ENCODE measurements at places on chromosomes 3 and 15.
A peak's percentile ranks its signal among the peaks of the same experiment; 100 is the strongest.

DNA sequence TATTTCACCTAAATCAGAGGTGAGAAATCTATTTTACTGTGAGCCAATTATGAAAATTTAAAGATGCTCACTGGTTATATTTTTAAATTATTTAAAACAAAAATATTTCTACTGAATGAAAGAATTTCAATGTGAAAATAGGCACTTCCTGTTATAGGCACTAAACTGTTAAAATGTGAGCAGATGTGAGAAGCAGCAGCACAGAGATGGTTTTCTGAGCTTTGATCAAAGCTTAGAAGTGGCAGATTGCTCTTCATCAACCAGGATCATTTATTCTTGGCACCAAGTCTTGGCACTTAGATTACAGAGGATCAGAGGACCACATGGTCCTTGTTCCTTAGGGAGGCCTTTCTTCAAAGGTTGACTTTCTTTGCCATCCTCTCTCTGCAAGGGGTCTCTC is 18.0 kb upstream of the TSC22D2 start:
- DNase-seq, result no peak

DNA sequence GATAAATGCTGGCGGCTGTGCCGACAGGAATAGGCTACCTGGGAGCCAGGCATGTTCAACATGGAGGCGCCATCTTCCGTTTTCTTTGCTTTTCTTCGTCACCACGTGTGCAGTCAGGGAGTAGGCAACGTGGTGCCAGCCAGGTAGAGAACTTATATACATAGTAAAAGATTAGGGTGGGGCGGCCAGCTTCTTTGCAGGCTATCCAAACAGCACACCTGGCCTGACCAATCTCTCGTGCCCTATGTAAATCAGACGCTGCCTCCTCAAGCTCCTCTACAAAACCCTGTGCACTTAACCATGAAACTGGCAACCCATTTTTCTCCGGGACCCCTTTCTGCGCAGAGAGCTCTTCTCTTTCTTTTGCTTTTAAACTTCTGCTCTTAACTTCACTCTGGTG is 28.6 kb upstream of the OR5K4 start:
- no peak for DNase-seq

GRCh38 chr3:185585518-185585858 is 607 bp upstream of the SENP2 start:
- no peak for DNase-seq

DNA sequence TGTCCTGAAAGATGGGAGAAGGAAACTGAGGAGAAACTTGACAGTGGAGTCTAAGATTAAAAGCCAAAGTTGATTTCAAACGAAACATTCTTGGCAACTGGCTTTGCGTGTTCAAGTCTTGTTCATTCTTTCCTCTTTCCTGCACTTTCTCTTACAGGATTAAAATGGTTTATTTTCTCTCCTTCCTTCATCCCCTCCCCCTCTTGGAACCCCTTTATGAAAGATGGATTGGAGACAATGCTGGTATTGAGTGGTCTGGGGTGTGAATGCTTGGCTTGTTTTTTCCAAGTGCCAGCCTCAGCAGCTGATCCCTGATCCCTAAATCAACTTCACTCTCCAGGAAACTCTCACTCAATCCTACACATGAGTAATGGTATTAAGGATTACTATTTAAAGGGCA is 703 bp upstream of the LSAMP start:
- DNase-seq, result no peak

DNA sequence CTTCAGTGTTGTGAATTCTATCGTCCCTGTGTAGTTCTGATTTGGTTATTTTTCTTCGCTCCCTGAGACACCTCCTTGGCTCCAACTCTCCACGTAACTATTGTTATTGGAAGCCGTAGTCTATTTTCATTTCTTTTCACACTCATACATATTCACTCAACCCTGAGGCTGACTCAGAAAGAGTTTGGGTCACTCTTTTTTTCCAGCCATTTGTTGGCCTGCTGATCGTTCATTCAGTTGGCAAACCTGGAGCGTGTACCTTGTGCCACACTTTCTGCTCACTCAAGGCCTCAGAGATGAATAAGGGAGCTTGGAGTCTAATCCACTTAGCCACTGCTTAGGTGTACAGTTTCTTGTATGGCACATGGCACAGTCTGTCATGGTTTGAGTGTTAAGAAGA is 22.4 kb downstream of the GYG1 start:
- no peak for DNase-seq

DNA sequence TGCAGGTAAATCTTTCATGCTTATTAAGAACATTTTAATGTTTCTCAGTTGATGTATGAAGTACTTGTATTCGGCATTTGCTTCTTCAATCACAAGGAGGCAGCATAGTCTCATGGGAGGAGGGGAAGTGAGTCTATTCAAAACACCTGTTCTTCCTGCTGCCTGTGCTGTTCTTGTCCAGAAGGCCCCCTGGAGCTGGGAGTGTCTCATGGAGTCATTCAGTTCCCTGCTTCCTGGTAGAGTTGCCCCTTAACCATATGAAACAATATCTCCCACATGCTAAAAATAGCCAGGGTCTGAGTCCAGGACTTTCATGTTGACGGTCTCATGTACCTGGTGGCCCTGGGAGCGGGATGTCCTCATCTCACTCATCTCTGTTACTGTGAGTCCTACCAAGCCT is 15.5 kb upstream of the PPP1R2 start:
- peak; percentile 33 for DNase-seq

GRCh38 chr15:62066663-62067447 is at the start of gene C2CD4A:
Gene C2CD4A (plus strand): TSS chr15:62066977. CDS start chr15:62067614, 637 bp downstream.
- peak; percentile 22 for DNase-seq

DNA sequence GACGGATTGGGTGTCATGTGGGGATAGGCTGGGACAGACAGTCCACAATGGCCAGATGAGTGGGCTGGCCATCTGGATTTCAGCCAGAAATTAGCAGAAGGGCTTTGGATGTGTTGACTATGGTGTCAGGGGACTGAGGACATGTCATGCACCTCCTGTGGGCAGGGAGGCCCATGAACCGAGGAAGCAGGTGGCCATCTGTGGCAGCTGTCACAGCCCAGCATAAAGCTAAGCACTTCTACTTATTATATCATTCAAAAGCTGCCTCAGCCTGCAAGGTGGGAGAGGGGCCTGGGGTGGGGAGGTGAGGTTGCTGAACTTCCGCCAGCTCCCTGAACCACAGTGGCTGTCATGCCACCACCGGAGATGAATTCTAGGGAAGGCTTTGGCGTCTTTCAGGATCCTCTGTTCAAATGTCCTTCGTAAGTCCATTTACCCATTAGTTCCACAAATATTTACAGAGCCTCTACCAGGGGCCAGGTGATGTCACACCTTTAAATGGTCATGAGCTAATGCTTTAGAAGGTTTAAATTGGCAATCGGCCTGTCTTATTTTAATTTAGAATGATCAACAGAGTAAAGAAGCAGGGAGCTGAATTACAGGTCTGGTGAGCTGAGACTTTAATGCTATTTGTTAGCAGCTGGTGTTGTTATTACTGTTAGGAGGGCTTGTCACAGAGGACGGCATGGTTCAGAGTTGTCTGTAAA is 23.6 kb upstream of the CAV3 start:
- DNase-seq, result no peak

GRCh38 chr3:72629191-72629631 is 219.0 kb downstream of the SHQ1 start:
- DNase-seq, result no peak

GRCh38 chr3:39103324-39103693 is 4.1 kb downstream of the GORASP1 start:
- no peak for DNase-seq

GRCh38 chr3:39809995-39810595 is 686 bp downstream of the MYRIP start:
- no peak for DNase-seq

- peak; percentile 59 for DNase-seq
Measured at GRCh38 chr15:79007066-79007465, 62.2 kb upstream of the CTSH start.

- no peak for DNase-seq
Measured at GRCh38 chr3:54056521-54056920, 65.8 kb upstream of the CACNA2D3 start.

- peak; percentile 3 for DNase-seq
Measured at GRCh38 chr3:124372775-124373174, 357.5 kb upstream of the UMPS start.

DNA sequence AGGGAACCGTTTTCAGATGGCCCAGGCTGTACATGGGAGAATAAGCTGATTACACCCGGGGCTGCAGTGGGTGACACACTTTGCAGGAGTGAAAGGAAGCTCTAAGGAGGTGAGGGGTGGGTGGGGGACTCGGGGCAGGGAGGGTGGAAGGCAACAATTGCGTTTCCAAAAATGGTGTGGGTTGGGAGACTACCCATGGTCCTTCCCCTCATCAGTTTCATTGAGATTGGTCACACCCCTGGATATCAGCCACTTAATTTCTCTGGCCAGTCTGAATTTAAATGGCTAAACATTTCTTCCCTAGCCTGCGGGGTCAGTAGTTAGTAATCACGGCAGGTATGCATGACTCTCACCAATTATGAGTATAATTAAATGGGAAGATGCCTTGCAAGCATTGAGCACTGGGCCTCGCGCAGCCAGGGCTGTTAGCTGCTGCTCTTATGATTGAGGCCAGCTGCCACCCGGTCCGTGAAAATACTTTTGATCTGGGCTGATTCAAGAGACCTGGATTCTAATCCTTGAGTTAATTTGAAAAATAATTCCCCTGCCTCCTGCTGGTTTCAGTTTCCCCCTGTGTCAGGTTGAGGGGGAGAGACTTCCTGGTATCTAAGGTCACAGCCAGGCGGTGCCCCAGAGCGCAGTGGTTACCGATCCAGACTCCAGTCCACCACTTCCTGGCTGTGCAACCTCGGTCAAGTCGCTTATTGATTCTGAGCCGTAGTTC is 23.3 kb downstream of the SLC6A6 start:
- no peak for DNase-seq

- no peak for DNase-seq
Measured at GRCh38 chr3:37466660-37467359, 292.4 kb upstream of the LRRFIP2 start.

- DNase-seq, result no peak
Measured at GRCh38 chr3:170098753-170099152, 61.0 kb downstream of the GPR160 start.

GRCh38 chr3:135758961-135759360 is 206.6 kb upstream of the PPP2R3A start:
- no peak for DNase-seq

DNA sequence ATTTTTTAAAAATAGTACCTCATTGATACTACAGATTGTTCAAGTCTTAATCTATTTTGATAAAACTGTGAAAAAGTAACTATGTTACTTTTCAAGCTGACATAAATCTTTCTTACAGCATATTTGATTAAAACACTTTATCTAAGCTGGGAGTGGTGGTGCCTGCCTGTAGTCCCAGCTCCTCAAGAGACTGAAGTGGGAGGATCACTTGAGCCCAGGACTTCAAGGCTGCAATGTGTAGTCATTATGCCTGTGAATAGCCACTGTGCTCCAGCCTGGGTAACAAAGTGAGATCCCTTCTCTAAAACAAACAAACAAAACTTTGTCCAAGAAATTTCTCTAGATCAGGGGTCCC is 59.6 kb upstream of the NEDD4 start:
- no peak for DNase-seq

- no peak for DNase-seq
Measured at GRCh38 chr3:45994419-45995235, 997 bp downstream of the FYCO1 start.

GRCh38 chr3:63450023-63450422 is 171.9 kb downstream of the SYNPR start:
- peak; percentile 6 for DNase-seq

DNA sequence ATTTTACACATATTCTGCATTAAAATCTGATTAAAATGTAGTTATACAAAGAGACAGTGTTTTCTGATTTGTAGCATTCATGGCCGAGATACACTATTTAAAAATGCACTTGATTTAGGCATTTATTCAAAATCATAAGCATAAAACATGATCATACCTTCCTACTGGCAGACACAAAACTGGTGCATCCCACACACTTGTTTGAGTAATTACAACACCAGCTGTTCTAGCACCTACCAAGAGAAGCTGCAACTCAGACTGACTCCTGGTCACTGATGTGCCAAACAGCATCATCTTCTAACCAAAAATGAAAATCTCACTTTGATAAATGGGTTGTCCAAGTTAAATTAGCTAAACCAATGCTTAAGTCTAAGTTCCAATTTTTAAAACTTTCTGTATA is 262.7 kb upstream of the NSMCE3 start:
- no peak for DNase-seq

GRCh38 chr15:68352401-68353062 is 75.0 kb downstream of the FEM1B start:
- DNase-seq, result peak; percentile 98

DNA sequence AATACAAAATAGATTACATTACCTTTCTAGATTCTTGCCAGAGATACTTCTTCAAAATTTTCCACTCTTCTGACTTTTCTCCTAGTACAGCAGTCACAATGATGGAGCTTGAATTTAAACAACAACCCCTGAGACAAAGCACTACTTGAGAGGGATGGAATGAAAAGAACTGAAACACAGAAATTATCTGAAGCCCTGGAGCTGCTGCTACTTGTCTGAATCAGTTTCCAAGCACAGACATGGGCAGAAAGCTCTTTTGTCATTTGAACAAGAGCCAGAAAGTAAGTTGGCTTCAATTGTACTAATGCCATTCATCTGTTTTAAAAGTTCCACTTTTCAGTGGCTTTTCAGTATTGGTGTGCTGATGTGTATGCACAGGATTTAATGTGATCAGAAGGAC is 718.5 kb upstream of the ARPP21 start:
- no peak for DNase-seq

DNA sequence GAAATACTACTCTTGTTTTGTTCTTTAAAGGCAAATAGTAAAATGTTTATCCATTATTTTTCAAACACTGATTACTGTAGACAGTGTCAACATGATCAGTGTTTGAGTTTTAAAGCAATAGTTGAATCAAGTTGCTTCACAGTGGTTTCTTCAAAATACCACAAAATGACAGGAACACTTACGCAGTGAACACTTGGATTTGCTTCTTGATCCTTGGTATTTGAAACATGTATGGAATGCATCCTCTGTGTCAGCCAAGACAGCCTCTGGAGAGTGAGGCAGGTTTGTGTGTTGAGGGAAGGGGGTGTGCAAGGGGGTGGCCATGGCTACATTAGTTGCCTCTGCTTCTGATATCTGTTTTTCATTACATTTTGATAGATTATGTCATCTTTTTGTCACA is 413.0 kb downstream of the RBMS3 start:
- DNase-seq, result peak; percentile 99

DNA sequence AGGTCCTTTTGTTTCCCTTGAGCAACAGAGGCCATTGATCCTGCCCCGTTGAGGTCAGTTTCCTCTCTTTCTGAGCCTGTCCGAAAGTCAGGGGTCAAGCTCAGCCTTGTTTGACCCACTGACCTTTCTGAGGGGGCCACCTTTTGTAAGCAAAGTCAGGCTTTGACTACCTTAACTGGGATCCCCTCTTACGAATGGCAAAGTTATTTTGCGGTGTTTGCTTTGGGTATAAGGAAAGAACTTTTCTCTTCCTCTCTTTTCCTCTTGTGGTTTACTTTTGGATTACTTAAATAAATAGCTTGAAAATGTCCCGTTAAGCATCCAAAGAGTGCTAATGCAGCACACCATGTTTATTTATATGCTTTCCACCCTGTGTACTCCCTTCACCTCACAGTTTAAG is 340.6 kb downstream of the THSD4 start:
- no peak for DNase-seq
